Caco-2 (cell line): ENCODE measurements at places on chromosomes 3 and 15. TPM values are rescaled to one million over a fixed set of nuclear protein-coding genes. Genes with fewer than 3 reads are reported as not detected.

SOX14 gene
- total RNA-seq: not detected in 2 replicates

DNA sequence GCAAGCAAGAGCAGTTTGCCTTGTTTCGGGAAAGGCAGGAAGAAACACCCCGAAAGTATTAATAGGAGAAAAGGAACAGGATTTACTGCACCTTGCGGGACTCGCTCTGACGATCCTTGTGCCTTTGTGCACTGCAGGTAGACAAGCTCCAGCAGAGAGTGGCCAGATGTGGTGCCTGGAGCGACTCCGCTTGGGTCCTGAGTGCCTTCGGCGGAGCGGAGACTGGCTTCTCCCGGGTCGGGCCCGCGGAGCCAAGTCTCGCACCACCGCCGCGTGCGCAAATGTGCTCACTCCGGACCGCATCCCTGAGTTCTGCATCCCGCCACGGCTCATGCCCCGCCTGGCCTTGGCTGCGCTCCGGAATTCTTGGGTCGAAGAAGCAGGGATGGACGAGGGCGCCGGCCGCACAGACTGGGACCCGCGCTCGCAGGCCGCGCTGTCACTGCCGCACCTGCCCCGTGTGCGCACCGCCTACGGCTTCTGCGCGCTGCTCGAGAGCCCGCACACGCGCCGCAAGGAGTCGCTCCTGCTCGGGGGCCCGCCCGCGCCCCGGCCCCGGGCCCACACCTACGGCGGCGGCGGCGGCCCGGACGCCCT is 769 bp downstream of the C2CD4A start:
- no peaks in the 10 kb centered on the region for H3K36me3 ChIP-seq
- no peak overlapping the region for H3K27ac ChIP-seq
- H3K27me3 ChIP-seq: no peaks in the 10 kb centered on the region
- H3K4me1 ChIP-seq: peaks cover 10% of the 10 kb centered on the region

GRCh38 chr3:65153850-65154512 is 466.2 kb upstream of the ADAMTS9 start:
- H3K4me3 ChIP-seq: no peak overlapping the region
- H3K36me3 ChIP-seq: no peaks in the 10 kb centered on the region
- no peak for DNase-seq
- H3K27me3 ChIP-seq: no peaks in the 10 kb centered on the region

DNA sequence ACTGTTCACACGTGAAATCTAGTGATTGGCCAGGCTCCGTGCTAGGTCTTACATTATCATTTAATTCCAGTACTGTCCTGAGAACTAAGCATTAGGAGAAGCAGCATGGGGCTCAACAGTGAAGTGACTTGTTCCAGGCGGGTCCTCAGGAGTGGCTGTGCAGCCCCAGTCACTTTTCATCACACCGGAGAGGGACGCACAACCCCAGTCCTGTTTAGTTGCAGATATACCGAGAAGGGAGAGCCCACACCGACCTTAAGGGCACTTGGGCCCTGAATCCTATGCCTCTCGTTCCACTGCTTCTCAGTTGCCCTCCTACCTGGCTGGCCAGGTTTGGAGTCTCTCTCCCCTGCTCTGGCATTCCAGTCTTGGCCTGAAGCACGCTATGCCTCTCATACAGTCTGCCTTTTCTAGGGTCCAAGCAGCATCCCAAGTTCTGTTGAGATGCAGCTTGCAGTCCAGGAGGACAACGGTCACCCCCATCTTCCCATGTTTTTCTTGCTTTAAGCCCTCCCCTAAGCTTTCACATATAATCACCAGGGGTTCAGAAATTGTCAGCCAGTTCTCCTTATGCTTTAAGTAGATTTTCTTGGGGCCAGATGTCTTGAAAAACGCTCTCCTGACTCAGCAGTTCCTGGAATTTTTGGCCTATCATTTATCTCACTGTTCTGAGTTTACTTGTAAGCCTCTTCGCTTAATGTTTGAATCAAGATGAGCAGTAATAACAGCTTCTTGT is 10.1 kb downstream of the FAM131A start:
- no peaks in the 10 kb centered on the region for H3K27me3 ChIP-seq
- no peaks in the 10 kb centered on the region for H3K4me1 ChIP-seq
- DNase-seq: no peak
- no peak overlapping the region for H3K27ac ChIP-seq

- no peak overlapping the region for H3K27ac ChIP-seq
- H3K4me1 ChIP-seq: no peaks in the 10 kb centered on the region
- no peaks in the 10 kb centered on the region for H3K27me3 ChIP-seq
- no peak overlapping the region for H3K4me3 ChIP-seq
Observed at GRCh38 chr3:86563400-86563970, 427.5 kb downstream of the VGLL3 start.

GRCh38 chr15:67579164-67579563 is 36.7 kb downstream of the MAP2K5 start:
- DNase-seq: no peak
- no peak overlapping the region for H3K27ac ChIP-seq
- H3K4me1 ChIP-seq: no peaks in the 10 kb centered on the region

MUC20 gene
- 0.88 and 1.9 TPM in 2 replicates for total RNA-seq
